Vein endothelial cell (primary cell): ENCODE measurements at places on chromosomes 1 and 21. TPM values are rescaled to one million over a fixed set of nuclear protein-coding genes. Genes with fewer than 3 reads are reported as not detected.

KLHDC8A gene
- not detected in 2 replicates for total RNA-seq

SPRR2G gene
- not detected in 2 replicates for total RNA-seq

MFSD2A gene
- total RNA-seq = 1.6 and 3.4 TPM in 2 replicates

C4BPB gene
- 0.10 TPM in 1 of 2 replicates, not detected in the other for total RNA-seq

GNG12 gene
- total RNA-seq = 260 and 285 TPM in 2 replicates

FAM72A gene
- total RNA-seq = 1.6 and 5.1 TPM in 2 replicates

KDF1 gene
- total RNA-seq = not detected in 2 replicates

AHDC1 gene
- 14.4 and 18.9 TPM in 2 replicates for total RNA-seq

NPPB gene
- total RNA-seq = not detected in 2 replicates

SELENBP1 gene
- 3.3 and 4.2 TPM in 2 replicates for total RNA-seq

NIBAN1 gene
- total RNA-seq = 5.2 and 6.4 TPM in 2 replicates

LYPD8 gene
- total RNA-seq = not detected in 2 replicates
